ENCODE measurements at places on chromosomes 11 and 22.
A peak's percentile ranks its signal among the peaks of the same experiment; 100 is the strongest.

DNA sequence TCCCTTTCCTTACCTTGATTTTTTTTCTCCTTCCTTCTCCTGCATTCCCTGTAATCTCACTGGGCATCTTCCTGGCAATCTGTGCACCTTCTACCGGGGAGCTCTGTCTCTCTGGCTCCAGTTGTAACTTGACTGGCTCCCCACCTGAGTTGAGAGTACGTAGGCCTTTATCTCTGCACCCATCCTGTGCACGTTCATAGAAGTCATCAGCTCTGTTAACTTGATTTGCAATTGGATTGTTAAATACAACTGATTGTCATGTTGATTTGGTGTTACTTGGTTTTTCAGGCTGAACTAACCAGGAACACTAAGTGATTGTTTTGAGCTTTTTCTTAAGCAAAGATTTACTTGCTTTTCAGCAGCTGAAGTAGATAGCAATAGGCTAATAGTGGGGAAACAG, 11.8 kb downstream of the SWAP70 start:
- no peak for DNase-seq

- no peak for DNase-seq
Observed at GRCh38 chr22:17829695-17830042, 55.4 kb upstream of the BID start.

DNA sequence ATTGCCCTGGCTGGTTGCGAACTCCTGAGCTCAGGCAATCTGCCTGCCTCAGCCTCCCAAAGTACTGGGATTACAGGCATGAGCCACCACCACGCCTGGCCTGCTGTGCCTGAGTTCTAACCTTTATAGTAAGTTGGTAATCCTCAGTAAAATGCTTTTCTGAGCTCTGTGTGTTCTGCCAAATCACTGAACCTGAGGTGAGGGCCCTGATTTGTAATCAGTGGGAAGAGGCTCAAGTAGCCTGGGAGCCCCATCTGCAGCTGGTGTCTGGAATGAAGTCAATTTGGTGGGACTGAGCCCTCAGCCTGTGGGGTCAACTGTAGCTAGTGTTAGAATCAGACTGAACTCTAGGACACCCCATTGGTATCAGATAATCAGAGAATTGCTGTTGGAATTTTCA, 72.6 kb upstream of the PARVG start:
- DNase-seq: no peak

- no peak for DNase-seq
Observed at GRCh38 chr11:32487270-32487669, 51.9 kb upstream of the WT1 start.

- DNase-seq: no peak
Observed at GRCh38 chr11:119823077-119823476, 94.1 kb upstream of the NECTIN1 start.

DNA sequence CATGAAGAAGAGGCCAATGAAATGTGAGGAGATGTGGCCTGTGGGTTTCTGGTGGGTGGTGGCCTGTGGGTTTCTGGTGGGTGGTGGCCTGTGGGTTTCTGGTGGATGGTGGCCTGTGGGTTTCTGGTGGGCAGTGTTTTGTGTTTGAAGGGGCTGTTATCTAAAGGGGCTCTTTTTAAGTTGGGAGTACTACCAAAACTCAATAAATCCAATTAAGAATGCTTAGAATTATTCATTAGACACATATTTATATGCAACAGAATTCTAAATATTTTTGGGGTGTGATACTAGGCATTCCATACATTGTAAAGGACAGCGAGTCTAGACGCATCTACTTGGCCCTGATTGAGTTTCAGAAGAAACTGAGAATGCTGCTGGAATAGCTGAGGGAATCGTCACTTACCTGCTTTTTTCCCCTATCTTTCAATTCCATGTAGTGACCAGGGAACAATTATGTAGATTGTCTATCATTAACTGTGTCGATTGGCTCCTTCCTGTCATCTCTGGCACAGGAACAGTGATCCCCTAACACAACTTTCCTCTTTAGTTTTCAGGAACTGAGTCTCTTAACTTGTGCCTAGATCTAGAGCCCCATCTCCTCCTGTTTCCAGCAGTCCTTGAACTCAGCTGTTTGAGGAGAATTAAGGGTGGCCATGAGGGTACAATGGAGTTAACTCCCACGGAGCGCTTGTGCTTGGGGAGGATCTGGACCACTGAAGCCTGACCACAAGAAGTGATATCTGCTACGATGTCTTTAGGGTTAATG, 37.3 kb upstream of the TOP3B start:
- DNase-seq: no peak

- peak; percentile 61 for DNase-seq
Observed at GRCh38 chr22:25950111-25950510, 208.1 kb downstream of the MYO18B start.

DNA sequence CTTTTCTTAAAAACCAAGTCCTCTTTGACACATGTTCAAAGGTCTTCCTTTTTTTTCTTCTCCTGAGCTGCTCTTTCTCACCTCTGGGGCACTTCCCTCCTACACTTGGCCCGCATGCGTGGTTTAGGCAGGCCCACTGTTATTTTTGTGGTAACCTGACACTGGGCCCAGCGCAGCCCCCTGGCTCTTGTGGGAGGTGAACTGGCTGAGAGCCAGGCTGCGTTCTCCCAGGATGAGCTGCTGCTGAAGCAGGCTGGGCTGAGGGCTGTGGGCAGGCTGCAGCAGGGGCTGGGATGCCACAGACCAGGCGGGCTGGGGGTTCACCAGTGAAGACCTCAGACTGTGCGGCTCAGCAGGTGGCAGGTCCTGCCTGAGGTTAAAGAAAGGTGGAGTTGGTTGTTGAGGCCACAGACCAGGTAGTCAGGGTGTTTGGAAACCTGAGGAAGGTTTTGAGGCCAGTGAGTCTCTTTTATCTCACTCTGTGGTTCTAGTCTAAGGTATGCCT, 72.4 kb downstream of the TEAD1 start:
- no peak for DNase-seq

GRCh38 chr11:4093519-4094347, 866 bp upstream of the RRM1 start:
- no peak for DNase-seq

DNA sequence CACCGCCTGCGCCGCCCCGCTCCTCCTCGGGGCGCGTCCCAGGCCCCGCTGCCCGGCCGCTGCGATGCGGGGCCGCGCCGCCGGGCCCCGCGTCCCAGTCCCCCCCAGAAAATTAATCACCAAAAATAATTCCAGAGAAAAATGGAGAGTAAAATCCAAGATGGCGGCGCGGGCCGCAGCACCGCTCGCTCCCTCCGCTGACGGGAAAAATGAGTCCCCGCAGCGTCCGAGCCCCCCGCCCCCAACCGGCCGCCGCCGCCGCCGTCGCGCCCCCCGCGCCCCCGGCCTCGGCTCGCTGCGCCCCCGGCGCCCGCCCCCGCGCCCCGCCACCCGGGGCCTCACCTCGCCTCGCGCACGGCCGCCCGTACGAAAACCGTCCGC, at the start of gene KMT5B:
TSS of gene KMT5B (minus strand) at position 162 of the 381 bp plus-strand sequence. CDS start 23,220 bp downstream, outside the sequence.
- peak; percentile 58 for DNase-seq

- no peak for DNase-seq
Observed at GRCh38 chr22:47929073-47929472, 1166.6 kb downstream of the TBC1D22A start.

DNA sequence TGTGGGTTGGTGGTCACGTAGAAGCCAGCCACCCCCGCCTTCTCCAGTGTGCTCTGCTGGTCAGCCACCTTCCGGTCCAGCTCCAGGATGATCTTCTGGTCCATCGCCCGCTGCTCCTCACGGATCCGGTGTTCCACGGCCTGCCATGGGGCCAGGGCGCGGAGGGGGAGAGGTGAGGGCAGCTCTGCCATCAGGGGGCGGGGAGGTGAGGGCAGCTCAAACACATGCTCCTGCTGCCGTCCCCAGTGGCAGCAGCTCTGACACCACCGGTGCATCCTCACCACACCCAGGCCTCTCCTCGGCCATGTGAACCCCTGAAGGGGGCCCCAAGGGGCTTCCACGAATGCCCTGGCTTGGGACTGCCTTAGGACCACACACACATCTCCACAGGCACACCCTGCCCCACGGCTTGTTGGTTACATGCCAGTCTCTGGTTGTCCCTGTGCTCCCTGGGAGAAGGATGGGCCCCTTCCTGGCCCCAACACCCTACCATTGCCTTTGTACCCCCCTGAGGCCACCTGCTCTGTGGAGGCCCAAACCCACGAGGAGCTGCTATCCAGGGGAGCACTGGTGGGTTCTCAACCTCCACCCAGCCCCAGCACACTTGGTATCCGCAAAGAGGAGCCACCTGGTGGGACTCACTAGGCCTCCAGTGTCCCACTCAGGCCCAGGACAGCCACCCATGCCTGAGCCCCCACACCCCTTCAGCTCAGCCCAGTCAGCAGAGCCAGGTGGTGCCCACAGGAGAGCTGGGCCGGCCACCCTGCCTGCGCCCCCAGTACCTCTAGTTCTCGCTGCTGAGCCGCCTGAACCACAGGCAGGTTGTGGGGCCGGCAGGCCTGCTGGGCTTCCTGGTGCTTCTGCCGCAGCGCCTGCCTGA, 4.3 kb downstream of the DGCR6L start:
- DNase-seq: no peak

- DNase-seq: no peak
Observed at GRCh38 chr11:70675697-70676374, 277.5 kb downstream of the CTTN start.

GRCh38 chr11:69449320-69450063, 32.0 kb upstream of the LINC01488 start:
- no peak for DNase-seq

DNA sequence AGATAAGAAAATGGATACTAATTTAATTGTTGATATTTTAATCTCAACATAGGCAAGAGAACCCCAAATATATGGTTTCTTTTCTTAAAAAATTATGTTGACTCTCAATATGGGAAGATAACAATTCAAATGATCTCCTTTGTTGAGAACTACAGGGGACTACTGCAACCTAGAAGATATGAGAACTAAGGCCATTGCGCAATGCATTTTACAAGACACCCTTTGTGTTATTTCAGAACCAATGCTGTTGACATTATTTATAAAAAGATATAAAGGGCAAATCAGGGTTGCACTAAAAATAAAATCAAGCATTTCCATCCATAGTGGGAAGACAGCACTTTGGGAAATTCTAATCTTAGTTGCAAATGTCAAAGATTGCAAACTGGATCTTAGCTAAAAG, 322.3 kb downstream of the SOX6 start:
- DNase-seq: no peak

DNA sequence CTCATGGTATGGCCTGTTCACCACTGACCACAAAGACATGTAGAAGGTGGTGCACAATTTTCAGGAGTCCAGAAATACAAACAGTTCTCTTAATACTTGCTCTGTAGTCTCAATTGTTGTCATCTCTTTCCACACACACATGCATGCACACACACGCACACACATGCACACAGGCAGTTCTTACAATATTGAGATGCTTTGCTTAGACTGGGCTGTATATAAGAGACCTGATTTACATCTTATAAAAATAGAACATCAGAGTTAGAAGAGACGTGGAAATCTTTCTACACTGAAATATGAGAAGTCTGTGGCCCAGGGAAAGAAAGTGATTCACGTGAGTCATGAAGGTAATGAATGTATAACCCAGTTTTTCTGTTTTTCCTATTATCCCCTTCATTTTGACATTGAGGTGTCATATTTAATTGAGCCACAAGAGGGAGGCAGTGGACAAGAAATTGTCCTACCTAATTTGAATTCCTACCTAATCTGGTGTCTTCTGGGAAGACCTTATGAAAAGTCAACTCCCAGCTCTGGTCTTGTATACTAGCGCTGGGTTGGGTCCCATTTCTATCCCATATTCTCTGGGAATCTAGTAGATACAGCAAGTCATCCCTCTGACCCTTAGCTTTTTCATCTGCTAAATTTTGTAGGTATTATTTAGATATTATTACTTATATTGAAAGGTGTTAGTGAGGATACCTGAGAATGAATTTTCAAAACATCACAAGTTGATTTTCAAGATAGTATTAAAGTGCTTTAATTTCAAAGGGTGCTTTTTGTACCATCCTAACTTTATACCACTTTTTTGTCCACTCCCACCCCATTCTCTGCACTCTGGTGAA, 14.9 kb upstream of the MS4A4A start:
- DNase-seq: peak; percentile 29

GRCh38 chr11:59076876-59077571, 9.1 kb upstream of the GLYATL1B start:
- peak; percentile 46 for DNase-seq

DNA sequence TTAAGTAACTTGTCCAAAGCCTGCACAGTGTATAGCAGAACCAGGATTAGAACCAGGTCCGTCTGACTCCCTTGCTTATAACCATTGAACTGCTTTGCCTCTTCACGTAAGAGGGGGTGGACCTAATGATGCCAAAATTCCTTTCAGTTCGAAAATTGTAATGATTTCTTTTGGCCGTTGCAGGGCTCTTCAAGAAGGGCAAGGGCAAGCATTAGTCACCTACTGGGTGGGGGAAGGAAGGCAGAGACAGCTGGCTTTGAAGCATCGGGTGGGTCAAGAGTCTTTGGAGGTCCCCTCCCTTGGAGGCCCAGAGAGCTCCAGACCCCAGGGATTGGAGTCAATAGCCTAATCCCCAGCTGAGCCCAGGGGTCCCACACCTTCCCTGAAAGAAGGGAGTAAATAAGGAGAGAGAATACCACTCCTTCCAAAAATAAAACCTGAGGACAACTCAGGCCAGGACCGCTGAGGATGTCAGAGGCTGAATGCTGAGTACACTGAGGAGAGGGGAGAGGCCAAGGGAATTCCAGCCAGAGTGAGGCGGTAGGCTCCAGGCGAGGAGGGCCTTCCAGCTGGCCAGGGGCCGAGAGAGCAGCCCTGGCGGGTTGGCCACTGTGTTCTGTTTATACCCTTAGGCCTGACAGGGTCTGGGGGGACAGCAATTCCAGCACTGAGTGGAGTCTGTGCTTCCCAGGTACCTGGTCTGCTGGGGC, 14.1 kb downstream of the CREB3L1 start:
- no peak for DNase-seq

DNA sequence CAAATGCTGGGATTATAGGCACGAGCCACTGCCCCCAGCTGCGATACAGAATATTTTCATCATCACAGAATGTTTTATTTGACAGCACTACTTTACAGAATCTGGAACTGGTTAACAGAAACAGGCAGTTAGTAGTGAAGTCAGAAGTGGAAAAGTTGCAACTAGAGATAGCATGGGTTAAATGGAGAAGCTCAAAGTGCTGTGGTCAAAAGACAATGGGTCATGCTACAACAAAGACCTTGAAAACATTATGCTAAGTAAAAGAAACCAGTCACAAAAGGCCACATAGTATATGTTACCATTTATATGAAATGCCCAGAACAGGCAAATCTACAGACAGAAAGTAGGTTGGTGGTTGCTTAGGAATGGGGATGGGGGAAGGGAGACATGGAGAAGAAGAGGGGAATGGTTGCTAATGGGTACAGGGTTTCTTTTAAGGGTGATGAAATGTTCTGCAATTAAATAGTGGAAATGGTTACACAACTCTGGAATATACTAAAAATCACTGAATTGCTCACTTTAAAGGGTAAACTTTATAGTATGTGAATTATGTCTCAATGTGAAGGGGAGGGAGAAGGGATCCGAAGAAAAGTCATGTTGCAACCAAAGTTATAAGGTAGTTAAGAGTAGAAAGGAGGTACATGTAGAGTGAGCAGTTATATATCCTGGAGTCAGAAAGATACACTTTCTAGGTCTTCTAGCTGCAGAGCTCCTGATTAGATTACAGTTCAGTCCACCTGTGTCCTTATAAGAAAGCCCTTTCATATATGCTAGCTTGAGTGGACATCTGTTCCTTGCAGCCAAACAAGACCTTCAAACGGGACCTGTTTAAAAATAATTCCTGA, 46.3 kb upstream of the RAPSN start:
- no peak for DNase-seq

Measured in GM13976 (cell line).